ENCODE measurements at places on chromosomes 3 and 15. TPM values are rescaled to one million over a fixed set of nuclear protein-coding genes. Genes with fewer than 3 reads are reported as not detected.

The TEX264 gene
- 41.7 TPM for total RNA-seq

The TICRR gene
- total RNA-seq, result 0.11 TPM

The ALPK3 gene
- 0.19 TPM for total RNA-seq

The PLA1A gene
- total RNA-seq, result 0.73 TPM

The TIPIN gene
- 3.8 TPM for total RNA-seq

The CCDC32 gene
- total RNA-seq, result 32.1 TPM

The ESYT3 gene
- total RNA-seq, result not detected

The ZDHHC19 gene
- 0.58 TPM for total RNA-seq

- no peak for DNase-seq
Measured at GRCh38 chr3:194031867-194032635, 103.9 kb upstream of the HES1 start.

- DNase-seq, result no peak
Measured at GRCh38 chr3:60269377-60269776, 981.9 kb downstream of the FHIT start.

DNA sequence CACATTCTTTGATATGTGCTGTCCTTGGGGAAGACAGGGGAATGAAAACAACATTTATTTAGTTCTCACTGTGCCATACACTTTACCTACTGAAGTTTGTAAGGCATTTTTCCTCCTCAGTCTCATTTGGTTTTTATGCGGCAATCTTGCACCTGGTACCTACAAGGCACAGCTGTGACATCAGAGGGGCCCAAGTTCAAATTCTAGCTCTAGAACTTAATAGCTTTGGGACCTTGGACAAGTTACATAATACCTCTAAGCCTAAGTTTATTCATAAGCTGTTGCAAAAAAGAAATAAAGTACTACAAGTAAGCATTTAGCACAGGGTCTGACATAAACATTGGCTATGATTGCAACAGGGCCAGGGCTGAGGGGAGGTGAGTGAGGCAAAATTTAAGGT is 5.6 kb upstream of the FAM81A start:
- DNase-seq, result no peak

GRCh38 chr15:95401587-95401986 is 928.9 kb upstream of the NR2F2 start:
- no peak for DNase-seq

- no peak for DNase-seq
Measured at GRCh38 chr15:63874616-63875015, 40.9 kb upstream of the HERC1 start.

DNA sequence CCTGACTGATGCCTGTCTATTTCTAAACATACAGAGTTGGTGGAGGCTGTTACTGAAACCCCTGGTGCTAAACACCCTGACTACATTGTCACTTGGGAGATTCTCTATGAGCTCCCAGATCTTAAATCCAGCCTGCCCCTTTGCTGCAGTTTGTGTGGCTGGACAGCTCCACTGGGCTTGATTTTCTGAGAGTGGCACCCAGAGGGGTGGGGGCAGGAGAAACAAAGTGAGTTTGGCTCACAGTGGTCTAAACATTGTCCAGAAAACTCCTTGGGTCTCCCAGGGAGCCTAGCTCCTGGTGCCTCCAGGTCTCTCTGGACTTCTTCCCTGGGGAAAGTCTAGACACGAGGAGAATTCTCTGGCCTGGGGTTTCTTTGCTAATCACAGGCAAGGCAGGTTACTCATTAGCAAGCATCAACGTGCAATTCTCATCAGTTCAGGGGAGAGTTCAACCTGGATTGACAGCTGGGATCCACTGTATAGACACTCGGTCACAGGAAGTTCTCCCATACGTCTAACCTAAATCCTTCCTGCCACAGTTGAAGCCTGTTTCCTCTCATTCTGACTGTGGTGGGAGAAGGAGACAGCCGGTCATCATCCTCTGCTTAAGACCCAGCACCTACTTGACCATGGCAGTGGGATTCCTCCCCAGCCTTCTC is 7.1 kb upstream of the DLL4 start:
- DNase-seq, result no peak

DNA sequence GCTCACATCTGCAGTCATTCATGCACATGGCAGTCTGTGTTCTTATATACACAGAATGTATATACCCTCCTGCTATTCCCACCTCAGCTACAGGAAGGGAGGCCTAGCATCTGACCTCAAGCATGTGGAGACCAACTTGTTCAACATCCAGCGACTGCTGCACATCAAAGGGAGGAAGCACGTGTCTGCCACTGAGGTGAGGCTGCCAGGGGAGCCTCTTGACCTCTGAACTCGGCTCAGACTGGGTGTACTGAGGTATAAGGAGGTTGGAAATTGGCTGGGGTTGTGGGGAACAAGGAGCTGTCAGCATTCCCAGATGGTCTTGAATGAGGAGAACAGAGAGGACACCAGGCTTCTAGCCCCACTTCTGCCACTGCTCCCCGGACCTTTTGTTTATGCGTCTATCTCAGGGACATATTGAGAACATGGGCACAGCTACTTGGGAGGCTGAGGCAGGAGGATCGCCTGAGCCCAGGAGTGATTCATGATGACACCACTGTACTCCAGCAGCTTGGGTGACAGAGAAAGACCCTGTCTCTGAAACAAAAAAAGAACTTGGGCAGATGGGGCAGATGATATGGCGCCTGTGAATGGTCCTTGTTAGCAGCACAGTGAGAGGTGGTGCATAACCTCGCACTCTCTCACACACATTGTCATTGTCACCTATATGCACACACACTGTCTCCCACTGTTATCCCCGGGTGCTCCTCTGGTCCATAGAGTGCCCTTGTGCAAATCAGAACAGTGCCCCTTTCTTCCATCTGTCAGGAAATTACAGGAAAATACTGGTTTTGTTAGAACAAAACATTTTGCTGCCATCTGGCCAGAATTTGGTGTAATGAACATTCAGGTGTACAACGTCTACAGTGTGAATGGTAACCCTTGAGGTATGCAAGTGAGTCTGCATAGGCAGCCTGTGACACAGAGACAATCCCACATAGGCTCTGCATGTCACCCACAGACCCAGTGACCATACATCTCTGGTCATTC is 5.4 kb downstream of the VILL start:
- peak; percentile 42 for DNase-seq

GRCh38 chr3:108218811-108219210 is 3.4 kb downstream of the IFT57 start:
- DNase-seq, result no peak

DNA sequence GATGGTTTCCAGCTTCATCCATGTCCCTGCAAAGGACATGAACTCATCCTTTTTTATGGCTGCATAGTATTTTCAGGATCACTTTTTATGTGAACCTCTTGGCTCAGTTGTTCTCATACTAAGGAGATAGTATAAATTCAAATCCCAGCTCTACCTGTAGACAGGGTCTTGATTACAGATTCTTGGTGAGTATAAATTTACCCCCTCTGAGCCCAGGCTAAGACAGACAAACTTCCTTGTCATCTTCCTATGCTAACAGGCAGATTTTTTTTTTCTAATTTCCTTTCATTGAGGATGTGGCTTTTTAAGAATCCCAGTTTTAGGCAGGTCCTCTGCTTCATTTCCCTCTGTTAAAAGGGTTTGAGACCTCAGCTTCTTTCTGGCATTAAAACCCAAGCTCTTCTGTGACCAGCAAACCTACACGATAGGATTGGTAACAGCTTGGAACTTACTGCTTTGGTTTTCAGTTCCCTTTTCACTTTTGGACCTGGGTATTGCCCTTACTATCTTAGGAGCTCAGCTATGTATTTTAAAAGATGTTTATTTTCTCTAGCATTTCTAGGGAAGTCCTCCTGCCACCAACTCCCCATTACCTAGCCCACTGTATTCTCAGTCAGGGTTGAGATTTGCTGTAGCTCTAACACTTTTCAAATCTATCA is 72.5 kb downstream of the VPS8 start:
- no peak for DNase-seq

DNA sequence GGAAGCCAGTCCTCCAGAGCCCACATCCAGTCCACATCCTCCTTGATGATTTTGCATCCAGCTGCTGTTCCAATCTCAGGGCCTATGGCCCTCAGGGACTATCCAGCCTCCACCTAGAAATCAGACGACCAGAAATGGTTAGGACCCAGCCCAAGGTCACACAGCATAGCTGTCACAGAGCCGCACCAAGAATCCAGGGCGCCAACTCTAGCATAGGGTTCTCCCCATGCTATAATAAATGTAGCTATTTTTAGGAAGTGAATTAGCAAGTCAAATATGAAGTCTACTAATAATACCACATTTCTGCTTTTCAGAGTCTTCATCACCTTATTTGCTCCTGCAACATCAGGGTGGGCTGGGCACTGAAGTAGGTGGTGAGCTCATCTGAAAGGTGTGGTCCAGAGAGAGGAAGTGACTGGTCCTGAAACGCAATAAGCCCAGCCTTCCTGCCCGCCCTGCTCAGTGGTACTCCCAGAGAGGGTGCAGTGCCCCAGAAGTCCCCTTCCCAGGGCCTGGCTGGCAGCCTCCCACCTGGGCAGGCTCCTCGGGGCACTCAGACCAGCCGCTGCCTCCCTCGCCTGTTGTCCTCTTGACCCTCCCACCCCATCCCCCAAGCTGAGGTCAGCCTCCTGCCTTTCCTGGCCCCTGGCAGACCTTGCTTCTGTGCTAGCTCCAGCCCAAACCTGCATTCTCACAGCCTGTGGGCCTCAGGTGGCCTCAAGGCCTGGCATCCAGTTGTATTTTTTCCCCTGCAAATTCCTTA is 17.6 kb upstream of the CYP11A1 start:
- DNase-seq, result no peak

DNA sequence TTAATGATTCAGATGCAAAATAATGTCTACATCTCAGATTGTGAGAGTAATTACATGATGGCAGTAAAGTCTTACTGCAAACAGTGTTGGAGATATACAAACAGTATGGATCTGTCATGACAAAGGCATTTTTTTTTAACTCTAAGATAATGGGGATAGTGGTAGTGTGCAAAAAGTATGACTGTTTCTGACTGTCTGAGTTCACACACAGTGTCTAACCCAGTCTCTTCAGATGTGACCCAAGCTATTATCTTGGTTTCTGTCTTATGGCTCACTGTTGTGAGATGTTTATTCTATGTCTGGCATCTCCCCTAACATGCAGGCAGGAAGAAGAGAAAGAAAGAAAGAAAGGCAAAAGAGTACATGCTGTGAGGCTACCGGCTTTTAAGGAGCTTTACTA is 17.0 kb downstream of the RPL39L start:
- no peak for DNase-seq

DNA sequence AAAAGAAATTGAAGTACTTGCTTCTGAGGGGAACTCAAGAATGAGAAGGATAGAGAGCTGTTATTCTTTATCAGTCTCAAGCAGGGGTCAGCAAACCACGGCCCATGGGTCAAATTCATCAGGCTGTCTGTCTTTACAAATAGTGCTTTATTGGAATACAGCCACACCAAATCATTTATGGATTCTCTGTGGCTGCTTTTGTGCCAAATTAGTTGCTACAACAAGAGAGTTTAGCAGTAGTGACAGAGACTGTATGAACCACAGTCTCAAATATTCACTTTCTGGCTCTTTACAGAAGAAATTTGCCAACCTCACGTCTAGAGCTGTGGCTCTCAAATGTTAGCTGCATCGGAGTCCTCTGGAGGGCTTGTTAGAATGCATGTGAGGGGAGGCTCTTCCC is 258.0 kb upstream of the RARB start:
- no peak for DNase-seq

DNA sequence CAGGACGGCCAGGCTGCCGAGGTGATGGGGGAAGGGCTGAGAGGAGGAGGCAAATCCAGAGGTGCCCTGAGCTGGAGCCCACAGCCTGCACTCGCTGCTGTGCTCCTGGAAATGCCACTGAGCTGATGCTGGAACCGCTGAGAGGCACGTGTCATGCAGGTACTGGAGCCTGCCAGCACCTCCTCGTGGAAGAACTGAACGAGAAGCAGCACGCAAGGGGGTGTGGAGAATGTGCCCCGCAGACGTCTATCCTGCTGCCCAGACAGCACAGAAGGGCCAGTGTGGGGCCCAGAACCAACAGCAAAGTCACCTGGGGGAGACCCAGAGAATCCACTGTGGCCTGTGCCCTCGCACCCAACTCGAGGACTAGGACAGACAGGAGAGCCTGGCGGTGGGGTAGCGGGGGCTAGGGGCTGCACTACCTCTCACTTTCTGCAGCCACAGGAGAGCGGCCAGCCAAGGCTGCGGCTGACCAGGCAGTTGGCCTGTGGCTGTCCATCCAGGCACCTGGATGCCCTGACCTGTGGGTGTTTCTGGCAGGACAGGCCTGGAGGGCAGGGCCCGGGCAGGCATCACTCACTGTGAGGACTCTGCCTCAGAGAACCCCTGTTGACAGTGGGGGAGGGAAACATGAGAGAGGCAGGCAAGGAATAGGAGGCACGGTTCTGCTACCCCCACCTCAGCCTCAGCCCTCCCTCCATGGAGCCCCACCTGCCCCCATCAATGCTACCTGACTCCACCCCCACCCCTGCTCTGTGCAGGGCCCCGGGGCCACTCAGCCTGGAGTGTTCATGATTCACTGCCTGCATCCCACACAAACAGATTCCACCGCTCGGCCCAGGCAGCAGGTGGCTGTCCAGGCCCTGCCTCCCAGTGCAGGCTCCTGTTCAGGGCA is 213.1 kb downstream of the TBC1D2B start:
- DNase-seq, result no peak

DNA sequence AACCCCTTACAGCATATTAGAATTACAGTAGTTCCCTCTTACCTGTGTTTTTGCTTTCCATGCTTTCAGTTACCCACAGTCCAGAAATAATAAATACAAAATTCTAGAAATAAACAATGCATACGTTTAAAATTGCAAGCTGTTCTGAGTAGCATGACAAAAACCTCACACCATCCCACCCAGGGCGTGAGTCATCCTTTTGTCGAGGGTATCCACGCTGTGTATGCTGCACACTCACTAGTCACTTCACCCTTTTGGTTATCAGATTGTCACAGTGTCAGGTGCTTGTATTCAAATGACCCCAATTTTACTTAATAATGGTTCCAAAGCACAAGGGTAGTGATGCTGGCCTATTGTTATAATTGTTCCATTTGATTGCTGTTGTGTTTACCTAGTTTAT is 72.5 kb upstream of the P3H2 start:
- no peak for DNase-seq

DNA sequence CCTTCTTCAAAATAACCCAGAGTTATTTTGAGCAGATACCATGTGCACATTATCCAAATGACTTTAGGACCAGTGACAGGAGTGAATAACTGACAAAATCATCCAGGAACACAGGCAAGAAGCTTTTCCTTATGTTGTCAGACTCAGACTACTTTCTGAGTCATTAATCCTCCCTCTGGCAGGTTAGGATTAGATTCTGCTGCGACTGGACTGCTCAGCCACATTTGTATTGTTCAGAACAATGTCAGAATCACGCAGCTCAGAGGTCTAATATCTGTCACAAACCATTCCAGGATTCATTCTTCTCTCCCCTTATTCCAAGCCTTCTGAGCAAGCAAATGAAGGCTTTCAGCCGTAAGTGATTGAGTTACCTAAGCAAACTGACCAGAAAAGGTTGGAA is 34.8 kb upstream of the FAM174B start:
- no peak for DNase-seq

GRCh38 chr15:92634060-92634459 is 21.5 kb downstream of the FAM174B start:
- DNase-seq, result no peak

GRCh38 chr3:102353805-102354204 is 81.0 kb upstream of the ZPLD1 start:
- DNase-seq, result no peak
